ENCODE measurements at places on chromosomes 1 and 21.

GRCh38 chr1:224498574-224499170, 64.1 kb upstream of the WDR26 start:
- DNase-seq: no peak

DNA sequence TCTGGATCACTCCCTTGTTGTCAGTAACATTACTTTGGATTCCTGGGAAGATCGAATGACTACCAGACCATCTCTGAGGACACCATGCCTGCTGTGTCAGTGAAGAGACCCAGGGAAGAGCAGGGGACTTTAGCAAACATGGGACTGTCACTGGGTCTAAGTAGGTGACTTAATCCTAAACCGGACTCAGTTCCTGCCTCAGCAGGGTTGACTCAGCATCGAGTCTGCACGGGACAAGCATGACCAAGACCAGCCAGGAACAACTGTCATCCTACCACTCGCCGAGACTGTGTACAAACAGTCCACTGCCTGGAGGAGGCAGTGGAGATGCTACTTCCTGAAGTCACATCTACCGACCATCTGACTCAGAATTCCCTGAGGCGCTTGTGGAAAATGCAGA, 53.2 kb upstream of the RAB4A start:
- DNase-seq: no peak

GRCh38 chr1:31112266-31112935, 46.9 kb upstream of the PUM1 start:
- DNase-seq: no peak

DNA sequence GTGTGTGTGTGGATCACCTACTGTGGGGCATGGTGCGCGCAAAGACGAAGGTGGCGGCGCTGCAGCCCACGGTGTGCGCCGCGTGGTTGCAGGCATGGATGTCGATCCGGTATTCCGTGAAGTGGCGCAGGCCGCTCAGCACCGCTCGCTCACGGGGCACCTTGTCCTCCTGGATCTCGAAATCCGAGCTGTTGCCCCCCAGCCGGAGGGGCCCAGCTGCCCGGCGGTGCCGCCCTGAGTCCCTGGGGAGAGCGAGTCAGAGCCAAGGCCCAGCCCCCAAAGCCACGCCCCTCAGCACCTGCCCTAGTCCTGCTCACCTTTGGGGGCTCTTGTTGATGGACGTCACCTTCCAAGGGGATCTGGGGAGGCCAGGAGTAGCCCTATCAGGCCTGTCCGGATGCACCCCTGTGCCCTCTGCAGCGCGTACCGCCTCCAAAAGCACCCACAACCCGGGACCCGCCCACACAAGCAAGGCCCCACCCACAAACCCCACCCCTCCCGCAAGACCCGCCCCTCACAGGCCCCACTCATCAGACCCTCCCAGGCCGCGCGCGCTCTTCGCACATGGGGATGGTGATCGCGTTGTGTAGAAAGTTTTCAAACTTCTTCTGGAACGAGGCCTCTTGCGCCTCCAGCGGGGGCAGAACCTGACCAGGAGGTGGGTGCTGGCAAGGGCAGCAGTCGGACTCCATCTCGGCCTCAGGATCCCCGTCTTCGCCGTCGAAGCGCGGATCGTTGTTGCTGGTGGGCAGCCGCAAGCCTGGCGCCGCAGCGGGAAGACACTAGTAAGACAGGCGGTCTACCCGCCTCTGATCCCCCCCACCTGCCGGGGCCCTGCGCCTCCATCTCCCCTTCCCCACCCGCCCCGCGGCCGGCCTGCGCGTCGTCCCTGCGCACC, 13.6 kb downstream of the INSRR start:
- DNase-seq: no peak

DNA sequence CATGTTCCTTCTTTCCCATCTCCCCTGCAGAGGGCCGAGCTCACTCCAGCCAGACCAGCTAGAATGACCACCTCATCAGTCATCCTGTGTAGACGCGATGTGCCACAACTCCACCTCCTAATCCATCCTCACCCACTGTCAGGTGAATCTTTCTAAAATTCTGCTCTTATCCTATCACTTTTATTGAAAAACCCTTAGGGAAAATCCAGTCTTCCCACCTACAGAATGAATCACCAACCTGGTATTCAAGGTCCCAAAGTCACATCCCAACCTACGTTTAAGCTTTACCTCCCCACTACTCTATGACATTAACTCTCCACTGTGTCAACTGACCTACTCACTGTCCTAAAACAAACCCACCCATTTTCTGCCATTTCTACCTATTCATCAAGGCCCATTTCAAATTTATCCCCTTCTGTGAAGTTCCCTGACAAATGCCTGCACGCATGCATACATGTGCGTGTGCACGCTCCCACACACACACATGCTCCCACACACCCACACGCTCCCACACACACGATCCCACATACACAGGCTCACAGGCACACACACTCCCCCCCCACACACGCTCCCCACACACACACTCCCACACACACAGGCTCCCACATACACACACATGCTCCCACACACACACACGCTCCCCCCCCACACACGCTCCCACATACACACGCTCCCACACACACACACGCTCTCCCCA, 27.7 kb downstream of the HSF2BP start:
- no peak for DNase-seq

DNA sequence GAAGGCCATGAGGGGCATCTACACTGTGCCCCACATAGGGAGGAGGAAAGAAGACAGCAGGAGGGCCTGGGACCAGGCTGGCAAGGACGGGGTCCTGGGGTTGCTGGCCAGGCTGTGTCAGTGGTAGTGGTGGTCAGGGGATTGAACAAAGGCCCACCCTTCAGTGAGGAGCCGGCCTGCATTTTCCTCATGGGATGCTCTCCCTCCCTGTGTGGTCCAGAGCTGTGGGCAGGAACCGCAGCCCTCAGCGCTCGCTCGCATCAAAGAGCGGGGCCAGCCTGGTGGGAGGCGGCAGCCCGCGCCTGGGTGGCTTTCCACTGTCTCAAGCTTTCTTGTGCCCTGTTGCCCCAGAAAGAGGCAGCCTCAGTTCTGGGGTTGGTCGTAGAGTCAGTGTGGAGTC, 24.8 kb downstream of the LHX4 start:
- no peak for DNase-seq

DNA sequence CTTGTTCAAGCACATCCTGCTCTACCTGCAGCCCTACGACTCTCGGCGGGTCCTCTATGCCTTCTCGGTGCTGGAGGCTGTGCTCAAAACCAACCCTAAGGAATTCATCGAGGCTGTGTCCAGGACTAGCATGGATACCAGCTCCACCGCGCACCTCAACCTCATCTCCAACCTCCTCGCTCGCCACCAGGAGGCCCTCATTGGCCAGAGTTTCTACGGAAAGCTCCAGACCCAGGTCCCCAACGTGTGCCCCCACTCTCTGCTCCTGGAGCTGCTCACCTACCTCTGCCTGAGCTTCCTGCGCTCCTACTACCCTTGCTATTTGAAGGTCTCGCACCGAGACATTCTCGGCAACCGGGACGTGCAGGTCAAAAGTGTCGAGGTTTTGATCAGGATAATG, 74.3 kb upstream of the MORC3 start:
- DNase-seq: no peak

- no peak for DNase-seq
These were observed 61.8 kb upstream of the COA6 start for GRCh38 chr1:234311414-234311813.

DNA sequence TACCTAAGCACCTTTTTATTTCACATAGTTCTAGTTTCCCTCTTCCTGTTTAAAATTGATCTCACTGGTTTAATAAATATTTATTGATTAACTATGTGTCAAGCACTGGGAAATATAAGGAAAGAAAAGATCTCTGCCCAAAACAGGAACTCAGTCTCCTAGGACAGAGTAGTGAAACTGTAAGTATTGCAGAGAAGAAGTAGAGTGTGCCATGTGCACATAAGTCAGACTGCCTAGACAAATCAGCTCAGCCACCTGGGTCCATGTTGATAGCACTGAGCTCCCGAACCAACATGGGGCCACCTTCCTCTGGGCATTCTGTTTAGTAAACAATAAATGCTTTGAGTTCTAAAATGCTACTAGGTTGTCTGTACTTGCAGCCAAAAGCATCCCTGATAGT, 9.8 kb upstream of the SSX2IP start:
- DNase-seq: no peak

DNA sequence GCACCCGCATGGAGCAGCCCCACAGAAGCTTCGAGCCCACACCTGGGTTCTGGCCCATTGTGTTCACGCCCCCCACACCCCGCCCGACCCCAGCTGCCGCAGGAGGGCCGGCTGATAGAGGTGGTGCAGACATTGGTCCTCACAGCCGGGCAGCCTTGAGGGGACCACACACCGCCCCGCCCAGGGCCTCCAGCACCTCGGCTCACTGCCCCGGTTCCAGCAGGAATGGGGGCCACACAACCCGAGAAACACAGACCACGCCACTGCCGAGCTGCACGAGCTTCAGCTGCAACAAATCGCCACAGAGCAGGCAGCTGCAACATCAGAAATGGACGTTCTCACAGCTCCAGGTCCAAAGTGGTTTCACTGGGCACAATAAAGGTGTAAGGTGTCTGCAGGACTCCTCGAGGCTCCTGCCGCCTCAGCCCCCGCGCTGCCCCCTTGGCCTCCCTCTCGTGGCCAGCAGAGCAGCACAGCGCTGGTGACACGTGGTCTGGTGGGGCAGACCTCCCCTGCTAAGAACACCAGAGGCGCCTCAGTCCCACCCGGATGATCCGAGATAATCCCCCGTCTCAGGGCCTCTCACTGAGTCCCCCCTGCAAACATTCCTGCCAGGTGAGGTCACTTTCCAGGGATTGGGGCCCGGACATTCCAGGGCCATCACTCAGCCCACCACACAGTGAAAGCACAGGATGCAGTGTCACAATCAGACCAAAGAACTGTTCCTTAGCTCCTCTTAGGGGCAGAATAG, 62.3 kb upstream of the ADARB1 start:
- DNase-seq: no peak

DNA sequence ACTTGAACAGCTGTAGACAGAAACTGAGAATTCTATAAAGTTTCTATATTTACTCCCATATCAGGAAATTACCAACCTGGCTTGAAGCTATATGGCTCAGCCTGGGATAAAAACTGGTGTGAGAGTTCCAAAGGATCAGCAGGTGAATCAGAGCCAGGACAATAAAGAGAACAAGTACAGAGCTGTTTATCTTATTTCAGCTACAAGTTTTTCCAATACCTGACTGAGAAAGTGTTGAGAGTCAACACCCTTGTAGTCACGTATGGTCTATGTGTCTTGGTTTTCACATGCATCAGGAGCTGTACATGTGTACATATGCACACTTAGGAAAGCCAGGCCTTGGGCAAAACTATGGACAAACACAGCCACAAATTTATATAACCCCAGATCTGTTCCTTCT, 40.7 kb upstream of the CXADR start:
- no peak for DNase-seq

GRCh38 chr1:30600258-30600657, 123.1 kb downstream of the MATN1 start:
- no peak for DNase-seq

DNA sequence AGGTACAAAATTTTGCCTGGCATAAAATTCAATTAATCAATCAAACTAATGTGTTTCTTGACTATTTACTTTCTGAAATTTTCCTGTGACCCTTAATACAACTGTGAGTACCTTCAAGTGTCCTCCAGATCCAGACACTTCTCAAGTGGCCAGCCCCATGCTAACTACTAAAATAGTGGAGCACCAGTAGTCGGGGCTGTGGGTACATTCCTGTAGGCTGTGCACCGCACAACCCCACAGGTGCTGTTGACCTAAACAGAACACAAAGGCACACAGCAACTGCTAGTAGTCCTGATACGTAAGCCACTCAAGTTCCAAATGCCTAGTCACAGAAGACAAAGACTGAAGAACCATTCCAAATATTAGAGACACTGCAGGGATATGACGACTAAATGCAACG, 36.6 kb downstream of the TMEM50B start:
- DNase-seq: no peak

DNA sequence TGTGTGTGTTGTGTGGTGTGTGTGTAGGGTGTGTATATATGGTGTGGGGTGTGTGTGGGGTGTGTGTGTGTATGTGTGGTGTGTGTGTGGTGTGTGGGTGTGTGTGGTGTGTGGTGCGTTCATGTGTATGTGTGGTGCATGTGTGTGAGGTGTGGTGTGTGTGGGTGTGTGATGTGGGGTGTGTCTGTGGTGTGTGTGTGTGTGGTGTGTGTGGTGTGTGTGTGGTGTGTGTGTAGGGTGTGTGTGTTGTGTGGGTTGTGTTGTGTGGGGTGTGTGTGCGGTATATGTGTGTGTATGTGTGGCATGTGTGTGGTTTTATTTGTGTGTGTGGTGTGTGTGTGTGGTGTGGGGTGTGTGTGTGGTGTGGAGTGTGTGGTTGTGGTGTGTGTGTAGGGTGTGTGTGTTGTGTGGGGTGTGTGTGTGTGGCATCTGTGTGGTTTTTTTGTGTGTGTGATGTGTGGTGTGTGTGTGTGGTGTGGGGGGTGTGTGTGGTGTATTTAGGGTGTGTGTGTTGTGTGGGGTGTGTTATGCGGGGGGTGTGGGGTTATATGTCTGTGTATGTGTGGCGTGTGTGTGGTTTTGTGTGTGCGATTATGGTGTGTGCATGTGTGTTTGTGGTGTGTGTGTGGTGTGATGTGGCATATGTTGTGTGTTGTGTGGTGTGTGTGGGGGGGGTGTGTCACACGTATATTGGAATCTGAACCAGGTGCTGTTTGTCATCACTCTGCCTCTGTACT, 17.1 kb upstream of the ZBTB21 start:
- no peak for DNase-seq

GRCh38 chr1:3593334-3593733, 18.0 kb downstream of the MEGF6 start:
- no peak for DNase-seq

DNA sequence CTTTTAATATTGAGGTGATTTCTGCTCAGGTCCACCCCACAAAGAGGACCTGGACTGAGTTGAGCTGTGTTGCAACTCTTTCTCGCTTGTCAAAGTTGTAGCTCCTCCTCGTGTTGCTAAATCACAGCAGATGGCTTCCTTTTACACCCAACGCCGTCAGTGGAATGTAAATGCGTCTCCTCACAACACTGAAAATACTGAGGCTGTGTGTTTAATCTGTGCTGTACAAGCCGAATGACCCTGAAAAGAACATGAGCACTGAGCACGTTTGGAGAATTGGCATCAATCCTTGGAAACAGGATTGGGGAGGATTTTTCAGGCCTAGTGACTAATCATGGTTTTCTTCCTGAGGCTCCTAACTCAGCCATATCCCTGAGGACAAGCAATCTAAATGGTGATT, 196.0 kb downstream of the CRB1 start:
- no peak for DNase-seq

DNA sequence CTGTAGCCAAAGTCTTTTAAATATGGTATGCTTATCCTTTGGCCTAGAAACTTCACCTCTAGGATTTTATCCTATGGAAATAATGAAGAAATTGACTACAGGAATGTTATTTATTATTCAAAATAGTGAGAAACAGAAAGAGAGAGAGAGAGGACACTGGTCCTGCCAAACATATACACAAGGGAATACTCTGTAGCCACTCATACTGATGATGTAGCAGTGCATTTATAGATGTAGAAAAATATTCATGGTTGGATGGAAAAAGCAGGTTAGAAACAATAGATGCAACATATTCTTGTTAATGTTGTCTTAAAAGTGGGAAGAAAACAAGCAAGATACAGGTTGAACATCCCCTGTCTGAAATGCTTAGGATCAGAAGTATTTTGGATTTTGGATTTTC, 22.2 kb upstream of the EPHB2 start:
- DNase-seq: no peak

GRCh38 chr1:181135815-181136737, 47.6 kb downstream of the IER5 start:
- DNase-seq: no peak

GRCh38 chr1:21547876-21548275, 38.7 kb downstream of the ALPL start:
- no peak for DNase-seq

All from C1 segment of cervical spinal cord (tissue), 14 donors.